ENCODE measurements at places on chromosomes 7 and 10.

- DNase-seq: no peak
Observed at GRCh38 chr7:107816011-107816566, 13.1 kb upstream of the SLC26A3 start.

DNA sequence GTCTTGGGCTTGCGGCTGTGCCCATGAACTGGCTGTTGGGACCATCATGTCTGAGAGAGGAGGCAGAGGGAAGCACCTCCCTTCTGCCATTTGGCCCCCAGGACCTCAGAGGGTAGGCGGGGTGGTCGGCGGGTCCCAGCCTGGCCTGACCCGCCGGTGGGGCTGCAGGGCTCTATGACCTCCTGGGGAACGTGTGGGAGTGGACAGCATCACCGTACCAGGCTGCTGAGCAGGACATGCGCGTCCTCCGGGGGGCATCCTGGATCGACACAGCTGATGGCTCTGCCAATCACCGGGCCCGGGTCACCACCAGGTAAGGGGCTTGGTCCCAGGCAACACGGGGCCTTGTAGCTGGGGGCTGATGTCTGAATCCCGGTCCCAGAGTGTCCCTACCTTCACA is 14.1 kb downstream of the SUMF2 start:
- DNase-seq: no peak

DNA sequence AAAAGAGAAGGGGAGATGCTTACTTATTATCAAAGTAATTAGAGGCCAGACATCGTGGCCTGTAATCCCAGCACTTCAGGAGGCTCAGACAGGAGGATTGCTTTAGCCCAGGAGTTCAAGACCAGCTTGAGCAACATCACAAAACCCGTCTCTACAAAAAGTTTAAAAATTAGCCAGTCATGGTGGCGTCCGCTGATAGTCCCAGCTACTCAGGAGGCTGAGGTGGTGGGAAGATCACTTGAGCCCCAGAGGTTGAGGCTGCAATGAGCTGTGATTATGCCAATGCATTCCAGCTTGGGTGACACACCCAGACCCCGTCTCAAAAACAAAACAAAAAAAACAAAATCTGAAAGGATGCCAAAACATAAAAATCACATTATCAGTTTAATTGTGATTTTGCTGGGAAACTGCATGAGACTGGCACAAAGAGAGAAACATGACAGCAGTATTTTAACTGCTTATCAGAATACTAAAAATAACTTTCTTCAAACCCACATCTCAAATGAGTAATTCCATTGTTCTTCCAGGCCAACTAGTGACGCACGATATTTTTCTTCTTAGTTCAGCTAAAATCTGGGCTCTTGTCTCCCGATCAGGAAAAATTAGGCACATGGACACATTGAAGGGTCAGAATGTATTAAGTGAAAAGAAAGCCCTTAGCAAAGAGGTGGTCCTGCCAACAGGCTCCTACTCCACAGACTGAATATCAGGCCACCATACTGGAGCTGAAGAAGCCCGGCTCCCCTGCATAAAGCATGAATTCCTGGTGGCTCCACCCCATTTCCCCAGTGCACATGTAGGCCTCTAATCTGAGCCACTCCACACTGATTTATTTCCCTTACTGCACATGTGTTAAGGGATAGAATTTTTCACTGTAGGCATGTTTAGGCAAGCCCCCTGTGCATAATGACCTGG is 9.6 kb upstream of the CCM2 start:
- no peak for DNase-seq

DNA sequence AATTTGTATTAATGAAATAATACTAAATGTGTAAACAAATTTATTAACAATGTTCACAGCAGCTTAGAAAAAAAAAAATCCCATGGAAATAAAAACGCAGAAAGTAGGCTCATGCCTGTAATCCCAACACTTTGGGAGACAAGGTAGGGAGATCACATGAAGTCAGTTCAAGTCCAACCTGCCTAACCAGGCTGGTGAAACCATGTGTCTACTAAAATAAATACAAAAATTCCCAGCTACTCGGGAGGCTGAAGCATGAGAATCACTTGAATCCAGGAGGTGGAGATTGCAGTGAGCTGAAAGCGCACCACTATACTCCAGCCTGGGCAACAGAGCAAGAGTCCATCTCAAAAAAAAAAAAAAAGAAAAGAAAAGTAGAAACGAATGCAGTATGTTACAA is 36.2 kb downstream of the LARP4B start:
- no peak for DNase-seq

DNA sequence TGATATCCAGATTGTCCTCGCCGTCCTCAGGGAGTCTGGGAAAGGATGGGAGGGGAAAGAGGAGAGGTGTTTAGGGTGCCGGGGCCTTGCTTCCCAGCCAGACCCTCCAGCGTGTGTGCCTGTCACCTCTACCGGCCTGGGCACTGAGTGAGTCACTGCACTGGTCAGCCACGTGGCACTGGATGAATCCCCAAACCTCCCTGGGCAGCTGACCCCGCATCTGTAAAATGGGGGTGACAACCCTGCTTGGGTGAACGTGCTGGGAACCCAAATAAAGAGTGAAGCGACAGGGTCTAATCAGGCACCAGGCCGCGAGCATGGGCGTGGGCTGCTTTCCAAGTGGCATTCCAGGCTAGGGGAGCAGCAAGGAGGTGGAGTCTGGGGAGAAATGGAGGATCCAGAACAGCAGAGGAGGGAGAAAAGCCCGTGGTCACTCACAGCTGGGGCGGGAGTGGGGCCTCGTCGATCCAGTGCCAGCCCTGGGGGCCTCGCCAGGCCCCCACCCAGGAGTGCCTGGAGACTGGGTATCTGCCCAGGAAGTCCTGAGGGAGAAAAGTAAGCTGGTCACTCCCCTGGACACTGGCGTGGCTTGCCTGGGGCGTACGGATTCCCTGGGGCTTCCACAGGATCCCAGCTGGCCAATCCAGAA is 29.7 kb downstream of the KLRG2 start:
- no peak for DNase-seq

GRCh38 chr7:129343099-129343700 is 91.0 kb upstream of the STRIP2 start:
- DNase-seq: no peak

DNA sequence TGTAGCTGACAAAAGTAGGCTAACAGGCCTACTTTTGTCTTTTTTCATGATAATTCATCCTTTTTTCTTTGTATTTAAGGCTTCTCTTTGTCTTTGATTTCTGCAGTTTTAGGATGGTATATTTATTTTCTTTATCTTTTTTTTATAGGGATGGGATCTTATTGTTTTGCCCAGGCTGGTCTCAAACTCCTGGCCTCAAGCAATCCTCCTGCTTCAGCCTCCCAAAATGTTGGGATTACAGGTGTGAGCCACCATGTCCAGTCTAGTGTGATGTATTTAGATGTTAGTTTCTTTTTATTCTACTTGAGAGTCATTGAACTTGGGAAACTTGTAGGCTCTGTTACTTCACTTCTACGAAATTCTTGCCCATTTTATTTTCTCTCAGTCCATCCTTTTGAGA is 35.4 kb downstream of the TRIM24 start:
- DNase-seq: no peak

GRCh38 chr10:34835908-34836508 is 20.9 kb upstream of the PARD3 start:
- no peak for DNase-seq

GRCh38 chr7:141652691-141653090 is 49.3 kb downstream of the DENND11 start:
- no peak for DNase-seq

DNA sequence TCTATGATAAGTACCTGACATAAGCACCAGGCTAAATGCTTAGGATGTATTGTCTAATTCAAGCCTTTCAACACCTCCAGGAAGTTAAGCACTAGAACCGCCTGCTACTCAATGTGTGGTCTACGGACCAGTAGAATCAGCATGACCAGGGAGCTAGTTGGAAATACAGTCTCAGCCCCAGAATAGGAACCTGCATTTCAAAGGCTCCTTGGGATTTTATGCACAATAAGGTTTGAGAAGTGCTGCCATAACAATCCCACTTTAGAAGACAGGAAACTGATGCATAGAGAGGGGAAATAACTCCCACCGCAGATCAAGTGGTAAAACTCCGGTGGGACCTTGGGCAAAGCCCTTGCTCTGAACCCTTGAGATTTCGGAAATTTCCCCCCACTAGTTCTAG is 8.8 kb upstream of the DUSP5 start:
- no peak for DNase-seq

Data from activated T-cell treated with anti-CD3 and anti-CD28 coated beads for 1 hour (primary cell).